Hypothalamus (tissue), 51 donors: ENCODE measurements at places on chromosomes 11 and 22.

GRCh38 chr11:8917157-8917825 lies 6.3 kb downstream of the AKIP1 start:
- no peak for DNase-seq

GRCh38 chr11:13970986-13971385 lies 8.5 kb downstream of the SPON1 start:
- DNase-seq = no peak

GRCh38 chr11:129698212-129698611 lies 117.4 kb upstream of the TMEM45B start:
- no peak for DNase-seq

DNA sequence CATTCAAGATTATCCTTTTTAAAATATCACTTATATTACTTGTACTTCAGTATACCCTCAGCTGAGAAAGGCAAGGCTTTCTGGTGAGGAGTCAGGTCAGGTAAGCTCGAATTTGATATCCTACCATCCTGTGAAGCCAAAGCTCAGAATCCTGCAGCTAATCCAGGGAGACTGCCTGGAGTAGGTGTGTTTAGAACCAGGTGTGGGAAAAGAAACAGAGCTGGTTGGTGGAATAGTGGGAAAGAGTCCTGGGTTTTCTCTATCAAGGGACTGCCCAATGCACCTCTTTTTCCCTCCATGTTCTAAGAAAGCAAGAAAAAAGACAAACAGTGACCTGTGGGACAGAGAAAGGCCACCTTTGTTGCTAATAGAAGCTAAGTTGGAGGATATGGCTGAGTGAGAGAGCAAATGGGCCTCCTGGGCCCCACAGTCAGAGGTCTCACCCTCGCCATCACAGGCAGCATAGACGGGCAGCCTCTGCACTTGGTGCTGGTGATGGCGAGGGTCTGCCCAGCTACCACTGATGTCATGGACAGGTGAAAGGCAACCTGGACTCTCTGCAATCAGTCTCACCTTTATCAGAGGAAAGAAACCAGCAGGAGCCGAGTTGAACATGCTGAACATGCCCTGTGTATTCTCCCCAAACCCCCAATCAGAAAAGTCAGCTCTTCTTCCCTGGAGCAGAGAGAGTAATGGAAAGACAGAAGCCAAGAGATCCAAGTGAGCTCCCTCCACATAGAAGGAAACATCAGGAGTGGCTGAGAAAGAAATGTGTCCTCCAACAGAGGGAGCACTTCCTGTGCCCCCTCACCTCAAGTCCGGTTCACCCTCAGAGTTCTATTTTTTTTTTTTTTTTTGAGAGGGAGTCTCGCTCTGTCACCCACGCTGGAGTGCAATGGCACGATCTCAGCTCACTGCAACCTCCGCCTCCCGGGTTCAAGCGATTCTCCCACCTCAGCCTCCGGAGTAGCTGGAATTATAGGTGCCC lies 491.3 kb downstream of the BUD13 start:
- no peak for DNase-seq

GRCh38 chr11:68379206-68379605 lies 66.8 kb downstream of the LRP5 start:
- no peak for DNase-seq

DNA sequence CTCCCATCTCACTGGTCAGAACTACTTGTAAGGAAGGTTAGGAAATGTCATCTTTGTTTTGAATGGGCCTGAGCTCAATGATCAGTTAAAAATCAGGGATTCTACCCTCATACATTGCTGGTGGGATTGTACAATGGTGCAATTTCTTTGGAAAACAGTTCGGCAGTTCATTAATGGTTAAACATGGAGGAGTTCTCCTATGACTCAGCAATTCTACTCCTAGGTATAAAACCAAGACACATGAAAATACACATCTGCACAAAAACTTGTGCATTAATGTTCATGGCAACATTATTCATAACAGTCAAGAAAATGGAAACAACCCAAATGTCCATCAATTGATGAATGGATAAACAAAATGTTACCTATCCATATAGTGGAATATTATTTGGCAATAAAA lies 4.9 kb upstream of the APOA5 start:
- DNase-seq = no peak

GRCh38 chr11:65780770-65781151 lies at the start of gene AP5B1:
Gene AP5B1, minus strand, starts transcription at chr11:65780976. Its CDS starts 385 bp downstream, at chr11:65780591.
- DNase-seq = peak; percentile 15

GRCh38 chr11:128098781-128099180 lies 488.6 kb downstream of the ETS1 start:
- DNase-seq = no peak

GRCh38 chr11:38667359-38667758 lies 2069.3 kb upstream of the RAG2 start:
- DNase-seq = no peak

- no peak for DNase-seq
Observed at GRCh38 chr22:32754413-32755041, 47.0 kb upstream of the TIMP3 start.

GRCh38 chr11:64638018-64638665 lies 47.1 kb downstream of the SLC22A12 start:
- DNase-seq = no peak

- DNase-seq = no peak
Observed at GRCh38 chr22:30615543-30615954, 8.6 kb downstream of the TCN2 start.

DNA sequence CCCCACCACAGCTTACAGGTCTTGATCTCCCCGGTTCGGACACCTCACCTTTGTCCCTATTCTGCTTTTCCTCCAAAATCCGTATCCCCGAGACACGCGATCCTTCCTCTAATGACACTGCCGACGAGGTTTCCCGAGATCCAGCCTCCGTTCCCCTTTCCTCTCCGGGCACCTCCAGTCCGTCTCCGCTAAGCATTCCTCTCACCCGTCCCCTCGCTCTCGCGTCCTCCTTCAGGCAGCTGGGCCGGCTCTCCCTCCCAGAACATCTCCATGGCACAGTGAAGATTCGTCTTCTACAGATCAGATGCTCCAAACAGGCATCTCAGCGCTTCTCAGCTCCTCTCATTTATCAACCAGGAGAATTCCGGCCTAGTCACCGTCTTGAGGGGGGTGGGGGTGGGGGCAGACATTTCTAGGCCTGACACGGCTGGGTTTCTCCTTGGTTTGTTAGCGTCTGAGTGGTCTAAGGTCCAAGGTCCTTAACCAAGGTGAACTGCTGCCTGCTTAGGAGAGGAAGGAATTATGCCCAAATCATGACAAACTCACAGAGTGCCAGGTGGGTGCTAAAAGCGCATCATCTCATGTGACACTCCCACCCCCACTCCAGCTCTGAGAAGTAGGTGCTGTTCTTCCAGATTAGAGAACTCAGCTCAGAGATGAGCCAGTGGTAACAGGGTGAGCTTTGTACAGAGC lies at the start of gene SPTBN2:
Gene SPTBN2 (minus strand): TSS at position 524 of the 693 bp plus-strand sequence. CDS start 7,976 bp downstream, outside the sequence.
- no peak for DNase-seq

- no peak for DNase-seq
Observed at GRCh38 chr22:44341431-44342346, 28.9 kb upstream of the SHISAL1 start.

- DNase-seq = no peak
Observed at GRCh38 chr11:93689240-93689639, 27.8 kb downstream of the CEP295 start.

DNA sequence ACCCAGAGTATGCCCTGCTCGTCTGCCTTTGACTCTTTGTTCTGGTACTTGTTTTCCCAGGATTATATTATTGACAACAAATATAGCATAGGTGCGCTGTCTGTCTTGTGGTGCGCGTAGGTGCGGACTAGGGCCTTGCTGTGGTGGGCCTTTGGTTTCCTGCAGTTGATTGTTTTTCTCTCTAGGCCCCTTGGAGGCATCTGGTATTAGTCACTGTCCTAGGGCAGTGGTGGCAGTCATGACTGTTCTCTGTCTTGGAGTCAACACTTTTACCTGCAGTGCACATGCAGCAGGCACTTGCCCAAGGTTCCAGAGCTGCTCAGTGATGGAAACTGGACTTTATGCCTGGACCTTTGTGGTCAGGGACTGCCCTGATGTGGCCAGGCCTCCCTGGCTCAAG lies 18.6 kb downstream of the PPP6R2 start:
- DNase-seq = no peak

- no peak for DNase-seq
Observed at GRCh38 chr11:77276271-77276670, 25.2 kb downstream of the GDPD4 start.

DNA sequence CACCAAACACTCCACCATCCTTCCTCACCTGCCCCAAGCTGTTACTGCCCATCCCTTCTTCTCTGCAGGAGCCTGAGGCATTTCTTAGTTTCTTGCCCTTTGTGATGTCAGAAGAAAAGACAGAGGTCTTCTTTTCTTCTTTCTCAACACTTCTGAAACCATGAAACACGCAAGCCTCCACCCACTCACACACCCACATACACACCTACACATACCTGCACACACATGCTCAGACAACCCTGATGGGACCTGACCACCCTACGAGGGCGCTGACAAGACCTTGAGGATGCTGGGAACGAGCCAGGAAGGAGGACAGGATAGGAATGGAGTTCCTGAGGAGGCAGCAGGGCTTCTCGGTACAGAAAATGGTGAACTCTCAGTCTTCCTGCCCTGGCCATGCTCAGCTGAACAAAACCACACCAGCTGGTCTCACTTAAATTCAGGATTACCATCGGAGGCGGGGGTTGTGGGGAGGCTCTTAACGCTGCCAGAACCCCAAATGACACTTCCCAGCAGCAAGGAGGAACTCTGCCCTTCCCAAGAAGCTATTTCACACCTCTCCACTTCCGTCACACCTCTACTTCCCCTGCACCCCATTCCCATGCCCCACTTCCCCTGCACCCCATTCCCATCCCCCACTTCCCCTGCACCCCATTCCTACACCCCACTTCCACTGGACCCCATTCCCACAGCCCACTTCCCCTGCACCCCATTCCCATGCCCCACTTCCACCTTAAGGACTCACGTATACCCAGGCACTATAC lies 41.0 kb downstream of the CSF2RB start:
- DNase-seq = no peak

DNA sequence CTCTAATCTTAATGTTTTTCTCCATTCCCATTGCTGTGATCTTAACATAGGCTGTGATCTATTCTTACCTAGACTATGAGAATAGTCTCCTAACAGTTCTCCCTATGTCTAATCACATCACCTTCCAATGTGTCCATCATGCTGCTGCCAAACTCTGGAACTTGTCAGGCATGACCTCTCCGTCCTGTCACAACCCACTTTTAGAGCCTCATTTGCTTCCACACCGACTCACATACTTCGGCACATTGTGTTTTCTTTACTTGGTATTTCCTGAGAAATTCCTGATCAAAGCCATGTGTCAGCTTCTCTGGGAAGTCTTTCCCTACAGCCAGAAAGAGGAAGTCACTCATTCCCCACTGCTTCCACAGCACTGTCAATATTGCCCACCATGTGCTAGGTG lies 40.5 kb upstream of the BIRC3 start:
- DNase-seq = no peak

GRCh38 chr11:123061403-123062157 lies at the start of gene HSPA8:
Gene HSPA8, minus strand, starts transcription at chr11:123062136. Its CDS starts 812 bp downstream, at chr11:123061324.
- peak; percentile 62 for DNase-seq

GRCh38 chr11:7573193-7573557 lies 59.4 kb downstream of the PPFIBP2 start:
- no peak for DNase-seq

DNA sequence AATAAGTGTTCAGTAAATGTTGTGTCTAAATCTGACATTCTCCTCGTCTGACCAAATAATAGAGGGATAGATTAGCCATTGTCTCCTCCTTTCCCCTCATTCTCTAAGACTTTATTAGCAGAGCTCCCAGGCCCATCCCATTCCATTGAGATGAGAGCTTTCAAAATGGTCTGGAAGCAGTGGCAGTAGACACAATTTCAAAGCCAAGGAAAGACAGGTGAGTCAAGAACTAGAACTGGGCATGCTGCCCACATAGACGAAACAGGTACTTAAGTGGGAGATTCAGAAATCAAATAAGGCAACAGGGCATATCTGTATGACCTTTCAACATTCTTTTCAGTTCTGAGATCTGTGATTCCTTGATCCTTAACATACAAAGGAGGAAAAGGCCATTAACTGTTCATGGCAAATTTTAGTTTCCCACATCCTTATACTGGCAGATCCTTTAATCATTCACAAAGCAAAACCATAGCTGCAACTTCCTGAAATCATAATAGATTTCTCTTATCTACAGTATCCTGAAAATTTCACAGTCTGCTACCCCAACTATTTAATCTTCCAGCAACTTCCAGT lies 96.6 kb upstream of the KCNA4 start:
- no peak for DNase-seq

DNA sequence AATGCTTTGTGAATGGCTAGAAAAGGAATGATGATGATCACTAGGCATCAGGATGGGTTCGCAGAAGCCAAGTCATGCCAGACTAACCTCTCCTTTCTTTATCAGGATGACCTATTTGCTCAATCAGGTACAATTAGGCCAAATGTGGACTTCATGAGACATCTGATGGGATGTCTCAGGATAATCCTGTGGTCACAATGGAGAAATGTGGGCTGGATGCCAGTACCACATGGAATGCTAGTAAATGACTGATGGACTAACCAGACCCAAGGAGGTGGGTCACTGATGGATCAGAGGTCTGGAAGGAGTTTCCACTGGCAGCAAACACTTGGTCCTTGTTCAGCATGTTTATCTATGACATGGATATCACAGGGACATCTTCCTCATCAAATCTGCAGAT lies 94.8 kb upstream of the PHOX2A start:
- DNase-seq = no peak

- no peak for DNase-seq
Observed at GRCh38 chr11:118322721-118323120, 18.2 kb downstream of the CD3E start.

- no peak for DNase-seq
Observed at GRCh38 chr11:63767267-63767564, 1.4 kb downstream of the ZFTA start.

- no peak for DNase-seq
Observed at GRCh38 chr11:124846070-124846673, 19.1 kb upstream of the ROBO3 start.

GRCh38 chr11:121229495-121230215 lies 62.9 kb upstream of the SC5D start:
- DNase-seq = no peak

- DNase-seq = no peak
Observed at GRCh38 chr11:99199341-99199740, 178.6 kb downstream of the CNTN5 start.

GRCh38 chr11:32162351-32162750 lies 71.5 kb downstream of the RCN1 start:
- no peak for DNase-seq

DNA sequence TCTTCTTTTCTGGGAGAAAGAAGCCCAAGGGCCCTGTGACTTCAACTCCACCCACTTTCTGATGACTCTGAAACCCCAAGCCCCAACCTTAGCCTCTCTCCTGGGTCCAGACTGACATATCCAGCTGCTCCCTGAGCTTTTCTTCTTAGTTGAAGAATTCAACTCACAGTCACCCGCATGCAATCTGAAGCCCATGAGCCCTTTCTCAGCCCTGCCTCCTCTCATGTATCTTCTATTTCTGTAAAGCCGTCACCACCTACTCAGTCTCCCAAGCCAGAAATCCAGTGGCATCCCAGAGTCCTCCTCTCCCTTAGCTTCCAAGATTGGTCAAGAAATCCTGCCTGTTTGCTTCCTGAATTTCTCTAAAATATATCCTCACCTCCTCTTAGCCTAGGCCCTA lies 7.1 kb upstream of the TMA7B start:
- no peak for DNase-seq
